Calu3 (cell line): ENCODE measurements at places on chromosomes 3 and 15.

- DNase-seq: no peak
Observed at GRCh38 chr3:146966124-146966523, 361.0 kb upstream of the PLSCR5 start.

GRCh38 chr3:65723985-65724384, 314.7 kb downstream of the MAGI1 start:
- DNase-seq: no peak

DNA sequence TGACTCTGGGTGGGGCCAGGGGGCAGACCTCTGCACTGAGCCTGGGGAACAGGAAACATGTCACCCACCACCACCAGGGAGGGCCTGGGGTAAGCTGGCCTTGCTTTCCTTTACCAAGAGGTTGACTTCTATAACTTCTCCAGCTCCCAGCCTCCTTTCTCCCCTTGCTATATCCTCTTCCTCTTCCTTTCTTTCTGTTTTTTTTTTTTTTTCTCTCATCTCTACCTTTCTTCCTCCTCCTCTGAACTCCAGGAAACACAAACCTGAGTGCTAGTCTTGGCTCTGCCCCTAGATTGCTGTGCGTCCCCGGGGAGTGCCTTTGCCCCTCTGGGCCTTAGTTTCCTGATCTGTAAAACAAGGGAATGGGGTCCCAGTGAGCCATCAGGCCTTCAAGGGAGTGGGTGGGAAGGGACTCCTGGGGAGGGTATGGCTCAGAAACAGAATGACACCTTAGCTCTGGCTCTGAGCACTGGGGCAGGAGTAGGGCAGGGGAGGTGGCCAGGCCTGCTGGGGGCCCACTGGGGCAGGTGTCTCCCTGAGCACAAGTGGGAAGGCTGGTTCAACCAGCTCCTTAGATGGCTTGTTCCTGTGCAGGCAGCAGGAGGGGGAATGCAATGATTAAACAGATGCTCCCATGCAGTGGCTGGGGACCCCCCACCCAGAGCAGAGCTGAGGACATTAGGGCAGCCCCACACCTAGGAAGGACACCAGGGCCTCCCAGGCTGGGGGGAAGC, 4.3 kb downstream of the SNX33 start:
- DNase-seq: peak; percentile 44

GRCh38 chr15:66023311-66023972, 154.2 kb downstream of the RAB11A start:
- DNase-seq: no peak

GRCh38 chr15:53384417-53384816, 375.0 kb downstream of the WDR72 start:
- DNase-seq: peak; percentile 47

GRCh38 chr3:127651516-127652172, 21.1 kb upstream of the ABTB1 start:
- no peak for DNase-seq

GRCh38 chr3:86800116-86800515, 190.8 kb downstream of the VGLL3 start:
- DNase-seq: no peak

DNA sequence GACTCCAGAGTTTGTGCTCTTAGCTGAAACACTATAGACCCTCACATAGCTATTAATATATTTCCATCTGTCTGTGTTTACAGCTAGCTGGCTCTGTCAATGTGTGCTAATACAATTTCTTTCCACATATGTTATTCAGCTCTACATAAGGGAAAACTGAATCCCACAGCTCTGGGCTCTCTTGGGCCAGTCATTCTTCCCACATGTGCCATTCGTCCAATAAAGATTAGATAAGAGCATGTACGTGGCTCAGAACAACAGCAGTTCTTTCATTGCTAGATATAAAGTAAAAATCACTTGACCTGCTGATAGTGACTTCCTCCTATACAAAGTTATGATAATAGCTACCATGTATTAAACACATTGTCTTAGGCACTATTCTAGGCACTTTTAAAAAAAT, 2.8 kb upstream of the ILDR1 start:
- DNase-seq: no peak

DNA sequence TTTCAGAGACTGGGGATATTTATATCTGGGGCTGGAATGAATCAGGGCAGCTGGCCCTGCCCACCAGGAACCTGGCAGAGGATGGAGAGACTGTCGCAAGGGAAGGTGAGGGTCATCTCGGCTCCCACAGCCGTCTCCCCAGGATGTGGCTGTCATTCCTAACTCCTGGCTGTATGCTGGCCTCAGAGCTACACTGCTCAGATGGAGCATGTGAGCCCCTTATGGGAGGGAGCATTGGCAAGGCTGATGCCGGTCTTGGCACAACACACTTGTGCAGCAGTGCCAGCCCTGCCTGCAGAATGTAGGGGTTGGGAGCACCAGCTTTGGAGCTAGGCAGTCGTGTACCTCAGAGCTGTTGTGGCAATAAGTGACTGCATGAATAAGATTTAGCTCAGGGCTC, 5.2 kb downstream of the RCCD1 start:
- DNase-seq: no peak

DNA sequence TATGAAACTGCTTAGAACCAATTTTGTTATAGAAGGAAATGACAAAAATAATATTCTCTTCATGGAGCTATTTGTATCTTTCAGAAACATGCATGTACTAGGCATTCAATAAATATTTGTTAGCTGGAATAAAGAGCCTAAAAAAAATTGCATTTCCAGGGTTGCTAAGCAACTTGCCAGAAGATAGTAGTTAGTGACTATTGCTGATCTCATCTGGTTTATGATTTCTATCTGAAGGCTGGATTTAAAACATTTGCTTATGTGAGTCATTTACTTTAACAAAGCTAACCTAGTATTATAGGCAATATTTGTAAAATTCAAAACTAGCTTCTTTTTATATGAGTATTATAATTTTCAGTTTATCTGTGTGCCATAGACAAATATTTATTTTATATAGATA, 78.3 kb downstream of the NAALADL2 start:
- DNase-seq: no peak

DNA sequence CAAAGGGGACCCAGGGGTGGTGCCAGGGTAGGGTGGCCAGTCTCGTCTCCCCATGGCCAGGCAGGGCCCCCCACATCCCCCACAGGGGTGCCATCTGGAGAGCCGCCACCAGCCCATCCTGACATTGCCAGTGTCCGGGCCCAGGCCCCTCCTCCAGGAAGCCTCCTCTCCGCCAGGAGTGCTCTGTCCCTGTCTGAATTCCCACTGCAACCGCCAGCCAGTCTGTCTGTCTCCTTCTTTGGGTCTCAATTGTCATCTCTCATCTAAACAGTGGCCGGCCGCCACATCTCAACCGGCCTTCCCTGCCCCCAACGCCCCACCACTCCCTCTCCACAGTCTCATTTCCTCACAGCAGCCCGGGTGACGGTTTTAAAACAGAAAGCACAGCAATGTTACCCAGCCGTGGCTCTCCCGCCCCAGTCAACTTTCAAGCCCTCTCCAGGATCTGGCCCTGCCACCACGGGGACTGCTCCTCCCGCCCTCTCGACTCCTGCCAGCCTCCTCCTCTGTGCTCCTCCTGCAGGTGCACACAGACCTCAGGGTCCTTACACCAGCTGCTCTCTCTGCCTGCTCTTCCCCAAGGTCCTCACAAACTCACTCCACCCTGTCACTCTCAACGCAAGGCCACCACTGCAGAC, 57.0 kb downstream of the IQSEC1 start:
- DNase-seq: no peak

GRCh38 chr3:186630950-186631641, 9.1 kb upstream of the FETUB start:
- no peak for DNase-seq

DNA sequence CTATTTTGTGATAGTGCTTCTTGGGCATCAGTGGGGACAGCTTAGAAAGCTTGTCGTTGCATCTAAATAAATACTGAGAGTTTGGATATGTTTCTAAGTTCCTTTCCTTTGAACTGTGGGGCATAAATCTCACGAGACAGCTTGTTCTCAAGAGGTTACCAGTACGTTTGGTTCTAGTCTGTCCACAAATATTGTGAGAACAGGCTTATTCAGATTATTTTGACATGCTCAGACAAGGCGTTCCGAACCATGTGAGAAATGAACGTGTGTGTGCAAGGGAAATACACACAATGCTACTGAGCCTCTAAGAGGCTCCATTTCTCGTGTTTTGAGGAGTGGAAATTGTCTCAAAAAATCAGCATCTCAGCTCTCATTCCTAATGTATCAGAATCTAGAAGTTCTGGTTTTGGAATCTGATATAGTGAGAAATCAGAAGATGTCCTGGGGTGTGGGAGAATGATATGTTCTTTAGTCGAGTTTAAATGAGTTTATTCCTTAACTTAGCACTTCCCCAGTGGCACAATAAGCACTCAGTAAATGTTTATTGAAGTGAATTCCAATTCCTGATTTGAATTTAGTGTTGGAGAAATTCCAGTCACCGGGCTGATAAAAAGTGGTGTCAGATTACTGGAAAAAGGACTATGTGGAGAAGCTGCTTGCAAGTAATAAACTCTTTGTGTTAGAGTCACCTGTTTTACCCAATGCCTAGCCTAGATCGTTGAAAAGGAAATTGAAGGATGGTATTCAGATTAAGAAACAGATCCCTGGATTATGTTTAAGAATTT, 481.5 kb downstream of the LPP start:
- peak; percentile 15 for DNase-seq

GRCh38 chr3:29521751-29522150, 240.9 kb downstream of the RBMS3 start:
- no peak for DNase-seq

- no peak for DNase-seq
Observed at GRCh38 chr15:101013769-101014675, 94.9 kb downstream of the LRRK1 start.

- no peak for DNase-seq
Observed at GRCh38 chr3:13415236-13415986, 4.7 kb downstream of the NUP210 start.

- DNase-seq: no peak
Observed at GRCh38 chr3:171960159-171960558, 79.2 kb upstream of the FNDC3B start.

- peak; percentile 25 for DNase-seq
Observed at GRCh38 chr15:51093839-51094605, 684 bp downstream of the TNFAIP8L3 start.

- peak; percentile 41 for DNase-seq
Observed at GRCh38 chr15:85592148-85592547, 202.6 kb downstream of the KLHL25 start.

DNA sequence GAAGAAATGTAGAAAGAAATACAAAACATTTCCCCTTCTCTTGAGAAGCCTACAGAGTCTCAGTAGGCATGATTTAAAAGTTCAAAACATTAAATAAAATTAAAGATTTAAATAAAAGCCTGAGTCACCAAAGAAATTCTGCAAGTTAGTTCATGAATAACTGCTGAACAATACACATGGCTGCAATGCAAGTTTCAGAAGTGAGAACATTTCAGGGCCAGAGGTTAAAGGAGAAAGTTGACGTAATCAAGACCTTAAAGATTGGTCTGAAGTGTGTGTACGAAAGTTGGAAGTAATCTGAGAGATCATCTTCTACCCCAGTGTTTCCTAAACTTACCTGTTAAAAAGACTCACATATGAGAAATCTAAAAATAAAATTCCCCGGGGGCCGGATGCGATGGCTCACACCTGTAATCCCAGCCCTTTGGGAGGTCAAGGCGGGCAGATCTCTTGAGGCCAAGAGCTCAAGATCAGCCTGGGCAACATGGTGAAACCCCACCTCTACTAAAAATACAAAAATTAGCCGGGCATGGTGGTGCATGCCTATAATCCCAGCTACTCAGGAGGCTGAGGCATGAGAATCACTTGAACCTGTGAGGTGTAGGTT, 108.7 kb upstream of the PHLDB2 start:
- no peak for DNase-seq

- no peak for DNase-seq
Observed at GRCh38 chr3:62284442-62284841, 88.9 kb downstream of the FEZF2 start.

DNA sequence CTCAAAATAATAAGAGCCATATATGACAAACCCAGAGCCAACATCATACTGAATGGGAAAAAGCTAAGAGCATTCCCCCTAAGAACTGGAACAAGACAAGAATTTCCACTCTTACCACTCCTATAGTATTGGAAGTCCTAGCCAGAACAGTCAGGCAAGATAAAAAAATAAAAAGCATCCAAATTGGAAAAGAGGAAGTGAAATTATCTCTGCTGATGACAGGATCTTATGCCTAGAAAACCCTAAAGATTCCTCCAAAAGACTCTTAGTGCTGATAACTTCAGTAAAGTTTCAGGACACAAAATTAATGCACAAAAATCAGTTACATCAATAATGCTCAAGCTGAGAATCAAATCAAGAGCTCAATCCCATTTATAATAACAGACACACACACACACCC, 45.9 kb upstream of the SLC2A2 start:
- DNase-seq: no peak

- DNase-seq: no peak
Observed at GRCh38 chr3:85605066-85605465, 646.3 kb downstream of the CADM2 start.

DNA sequence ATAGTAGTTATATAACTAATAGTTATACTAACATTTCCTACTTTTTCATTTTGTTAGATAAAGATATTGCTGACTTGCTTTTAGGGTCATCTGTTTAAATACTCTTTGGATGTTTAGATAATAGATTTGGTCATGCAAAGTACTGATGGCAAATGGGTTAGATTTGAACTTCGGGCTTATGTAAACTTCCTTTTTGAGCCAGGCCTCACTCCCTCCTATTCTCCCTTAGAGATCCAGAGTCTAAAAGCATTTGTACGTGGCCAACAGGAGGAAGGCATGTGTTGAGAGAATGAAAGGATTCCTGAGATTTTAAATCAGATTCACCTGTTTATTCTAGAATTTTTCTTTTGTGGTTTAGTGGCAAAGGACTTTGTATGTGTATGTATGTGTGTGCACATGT, 106.4 kb upstream of the GBE1 start:
- DNase-seq: no peak

GRCh38 chr3:170564664-170565063, 21.2 kb downstream of the SLC7A14 start:
- no peak for DNase-seq

- no peak for DNase-seq
Observed at GRCh38 chr3:29870136-29870535, 589.3 kb downstream of the RBMS3 start.

GRCh38 chr15:101000271-101000681, 81.1 kb downstream of the LRRK1 start:
- DNase-seq: no peak

GRCh38 chr15:75989045-75989444, 23.2 kb downstream of the NRG4 start:
- DNase-seq: no peak

GRCh38 chr3:169980055-169980454, 13.4 kb downstream of the SEC62 start:
- no peak for DNase-seq

- no peak for DNase-seq
Observed at GRCh38 chr3:147757866-147758265, 348.7 kb downstream of the ZIC1 start.

DNA sequence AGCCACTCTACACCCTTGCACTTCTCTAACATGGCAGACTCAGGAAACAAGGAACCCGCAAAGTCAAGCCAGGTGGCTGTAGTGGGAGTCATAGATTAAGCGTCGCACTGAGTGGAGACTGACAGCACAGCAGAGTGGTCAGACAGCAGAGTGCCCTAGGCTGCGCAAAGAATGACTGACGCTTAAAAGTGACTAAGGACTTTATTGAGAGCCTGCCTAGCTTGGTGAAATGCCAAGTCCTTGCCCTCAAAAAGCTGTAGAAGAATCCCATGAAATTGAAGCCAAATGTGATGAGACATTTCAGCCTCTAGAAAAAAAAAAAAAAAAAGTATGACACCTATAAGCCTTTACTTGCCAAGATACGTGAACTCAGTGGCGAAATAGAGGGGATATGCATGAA, 30.2 kb downstream of the NCEH1 start:
- no peak for DNase-seq

GRCh38 chr3:20421-20820, 176.1 kb upstream of the CHL1 start:
- no peak for DNase-seq
